NCI-H1436 treated with DMSO at 0.1 percent for 48 hours (cell line): ENCODE measurements at places on chromosomes 6 and 20.
A peak's percentile ranks its signal among the peaks of the same experiment; 100 is the strongest.

DNA sequence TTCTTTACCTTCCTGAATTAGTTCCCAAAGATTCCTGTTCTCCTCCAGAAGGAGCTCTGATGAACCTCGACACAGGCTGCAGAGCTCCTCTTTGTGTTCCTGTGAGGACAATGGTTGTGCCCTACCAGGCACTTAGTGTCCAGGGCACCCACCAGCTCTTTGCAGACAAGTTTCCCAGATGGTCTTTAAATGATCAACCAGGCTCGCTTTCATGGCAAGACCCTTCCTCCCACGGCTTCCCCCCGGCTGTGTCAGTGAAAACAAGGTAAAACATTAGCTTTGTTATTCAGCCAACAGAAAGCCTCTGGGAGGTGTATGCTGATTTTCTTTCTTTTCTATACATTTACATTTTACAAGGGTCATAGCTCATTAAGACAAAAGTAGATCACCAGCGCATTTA is 32.3 kb upstream of the CNKSR3 start:
- no peak for DNase-seq

- DNase-seq: no peak
These were observed 105.6 kb downstream of the ANKS1A start for GRCh38 chr6:34994693-34995092.

- DNase-seq: no peak
These were observed 310.3 kb downstream of the THBS2 start for GRCh38 chr6:168943231-168943905.

DNA sequence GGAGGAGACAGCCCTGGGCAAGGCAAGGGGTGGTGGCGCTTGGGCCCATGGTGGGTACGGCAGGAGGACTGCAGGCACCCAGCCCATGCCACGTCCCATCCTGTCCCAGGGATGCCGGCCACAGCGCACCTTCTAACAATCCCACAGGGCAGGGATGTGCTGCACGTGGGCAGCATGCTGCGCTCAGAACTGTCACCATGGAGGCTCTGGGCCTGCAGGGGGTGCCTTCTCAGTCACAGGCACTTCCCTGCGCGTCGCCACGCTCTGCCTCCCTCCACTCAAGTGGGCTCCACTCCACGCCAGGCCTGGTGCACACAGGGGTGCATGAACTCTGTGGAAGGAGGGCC is 2.4 kb downstream of the CABLES2 start:
- no peak for DNase-seq

DNA sequence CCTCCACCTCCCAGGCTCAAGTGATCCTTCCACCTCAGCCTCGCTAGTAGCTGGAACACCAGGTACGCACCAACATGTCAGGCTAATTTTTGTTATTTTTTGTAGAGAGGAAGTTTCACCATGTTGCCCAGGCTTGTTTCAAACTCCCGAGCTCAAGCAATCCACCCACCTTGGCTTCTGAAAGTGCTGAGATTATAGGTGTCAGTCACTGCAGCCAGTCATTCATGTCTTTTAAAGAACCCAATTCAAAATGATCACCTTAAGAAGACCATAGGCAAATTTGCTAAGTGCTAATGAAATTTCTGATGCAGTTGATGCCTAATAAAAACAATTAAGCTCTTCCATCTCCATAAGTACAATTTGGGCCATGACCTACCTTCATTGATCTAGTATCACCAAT is 2.6 kb upstream of the VNN2 start:
- no peak for DNase-seq

DNA sequence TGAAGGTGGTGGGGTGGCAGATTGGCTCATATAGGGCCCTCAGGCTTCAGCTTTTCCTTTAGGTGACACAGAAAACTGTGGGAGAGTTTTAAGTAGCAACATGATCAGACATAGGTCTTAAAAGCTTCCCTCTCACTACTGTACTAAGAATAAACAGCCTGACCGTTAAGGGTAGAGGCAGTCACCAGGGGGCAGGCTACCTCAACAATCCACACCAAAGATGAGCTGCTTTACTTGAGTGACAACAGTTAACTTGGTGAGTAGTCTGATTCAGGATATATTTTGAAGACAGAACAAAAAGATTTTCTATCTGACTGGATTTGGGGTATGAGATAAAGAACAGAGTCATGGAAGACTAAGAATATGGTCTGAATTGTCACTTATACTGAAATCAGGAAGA is 193.1 kb upstream of the SHLD1 start:
- DNase-seq: no peak

GRCh38 chr20:7897781-7898364 is 42.4 kb downstream of the HAO1 start:
- DNase-seq: no peak

GRCh38 chr20:64069614-64070243 is 6.7 kb downstream of the TCEA2 start:
- DNase-seq: no peak

- DNase-seq: no peak
These were observed 43.0 kb upstream of the CCR6 start for GRCh38 chr6:167079853-167080297.

DNA sequence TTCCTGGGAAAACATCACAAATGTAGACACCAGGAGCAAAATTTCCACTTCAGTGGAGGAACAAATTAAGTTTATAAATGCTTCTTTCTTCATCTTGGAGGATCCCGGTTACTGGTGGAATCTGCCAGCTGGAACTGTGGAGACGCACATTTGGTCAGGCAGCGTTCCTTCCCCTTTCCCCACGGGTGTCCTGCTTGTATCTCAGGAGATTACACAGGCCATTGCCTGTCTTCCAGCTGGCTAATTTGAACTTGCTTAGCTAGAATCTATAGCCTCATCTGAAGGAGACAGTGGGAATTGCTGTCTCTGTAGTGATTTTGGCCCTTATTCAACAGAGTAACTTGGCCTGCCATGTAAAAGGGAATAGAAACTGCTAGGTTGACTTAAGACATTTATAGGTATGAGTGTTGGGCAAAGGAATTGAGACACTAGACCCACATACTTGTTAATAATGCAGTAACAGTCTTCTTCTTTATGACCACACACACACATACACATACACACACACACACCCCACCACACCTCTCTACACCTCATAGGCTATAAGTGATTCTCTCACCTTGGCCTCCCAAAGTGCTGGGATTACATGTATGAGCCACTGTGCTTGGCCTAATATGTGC is 34.4 kb downstream of the TSBP1 start:
- no peak for DNase-seq

DNA sequence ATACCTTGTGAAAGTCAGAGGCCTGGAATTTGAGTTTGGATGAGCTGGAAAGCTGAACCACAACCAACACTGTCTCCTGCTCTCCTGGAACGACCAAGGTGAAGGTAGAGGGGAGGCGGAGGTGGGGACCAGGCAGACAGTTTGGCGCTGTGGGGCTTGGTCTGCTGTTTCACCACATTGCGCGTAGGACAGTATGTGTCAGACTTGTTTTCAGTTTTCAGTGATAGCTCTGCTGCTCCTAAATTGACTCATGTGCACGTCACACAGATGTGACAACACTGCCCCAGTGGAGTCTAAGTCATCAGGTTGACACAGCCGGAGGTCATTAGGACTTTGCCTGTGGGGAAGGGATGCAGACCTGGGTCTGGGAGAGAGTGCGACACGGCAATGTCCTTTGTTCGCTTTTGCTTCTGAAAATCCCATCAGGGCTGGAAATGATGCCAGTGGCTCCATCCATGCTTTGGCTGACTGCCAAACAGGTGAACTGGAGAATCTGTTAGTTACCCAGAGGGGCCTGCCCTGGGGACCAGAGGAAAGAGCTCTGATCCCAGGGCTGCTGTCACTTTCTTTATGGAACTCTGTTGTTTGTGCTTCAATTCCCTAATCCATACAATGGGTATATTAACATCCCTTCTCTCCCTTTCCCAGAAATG is 255.5 kb downstream of the CDC5L start:
- no peak for DNase-seq

DNA sequence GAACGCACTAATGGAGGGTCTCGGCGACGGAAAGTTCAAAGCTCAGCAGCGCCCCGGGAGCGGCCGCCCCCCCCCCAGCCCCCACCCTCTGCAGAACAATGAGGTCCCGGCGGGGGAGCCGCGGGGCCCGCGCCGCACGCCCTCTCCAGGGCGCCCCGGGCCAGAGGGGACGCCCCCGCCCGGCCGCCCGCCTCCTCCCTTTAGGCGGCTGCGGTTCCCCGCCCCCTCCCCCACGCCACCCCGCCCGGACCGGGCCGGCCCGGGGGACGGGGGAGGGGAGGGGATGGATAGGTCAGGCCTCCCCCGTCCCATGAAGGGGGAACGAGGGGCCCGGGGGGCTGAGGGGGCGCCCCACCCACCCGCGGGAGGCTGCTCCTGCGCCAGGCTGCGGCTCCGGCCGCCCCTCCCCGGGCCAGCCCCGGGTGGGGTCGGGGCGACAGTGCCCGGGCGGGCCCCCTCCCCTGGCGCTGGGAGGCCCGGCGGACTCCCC is 1.5 kb downstream of the NOL4L start:
- DNase-seq: no peak

DNA sequence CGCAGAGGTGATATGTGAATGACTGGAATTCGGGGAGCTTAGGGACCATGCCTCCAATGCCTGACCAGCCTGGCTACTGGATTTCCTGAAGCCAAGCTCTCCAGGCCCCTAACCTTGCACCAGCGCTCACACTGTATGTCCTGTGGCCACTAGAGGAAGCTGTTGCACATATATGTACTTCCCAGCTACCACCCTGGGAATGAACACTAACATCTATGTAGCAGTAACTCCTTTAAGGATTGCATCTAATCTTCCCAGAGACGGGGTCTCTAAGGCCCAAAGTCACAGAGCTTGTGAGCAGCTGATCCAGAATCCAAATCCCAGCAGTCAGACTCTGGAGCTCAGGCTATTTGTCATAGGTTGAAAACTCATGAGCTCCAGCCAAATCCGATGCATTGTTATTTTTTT is 20.4 kb upstream of the BPIFB1 start:
- no peak for DNase-seq

GRCh38 chr6:30686009-30686907 is at the start of gene PPP1R18:
PPP1R18 (minus strand) TSS chr6:30686645; CDS start chr6:30686018, 627 bp downstream.
- DNase-seq: no peak

GRCh38 chr6:77880501-77880900 is 227.7 kb downstream of the MEI4 start:
- DNase-seq: no peak

GRCh38 chr20:16553101-16553500 is 20.1 kb downstream of the KIF16B start:
- DNase-seq: no peak

- no peak for DNase-seq
These were observed 577 bp upstream of the LRRC1 start for GRCh38 chr6:53794137-53794719.

- no peak for DNase-seq
These were observed 60.1 kb upstream of the PTPRK start for GRCh38 chr6:128580224-128581110.

DNA sequence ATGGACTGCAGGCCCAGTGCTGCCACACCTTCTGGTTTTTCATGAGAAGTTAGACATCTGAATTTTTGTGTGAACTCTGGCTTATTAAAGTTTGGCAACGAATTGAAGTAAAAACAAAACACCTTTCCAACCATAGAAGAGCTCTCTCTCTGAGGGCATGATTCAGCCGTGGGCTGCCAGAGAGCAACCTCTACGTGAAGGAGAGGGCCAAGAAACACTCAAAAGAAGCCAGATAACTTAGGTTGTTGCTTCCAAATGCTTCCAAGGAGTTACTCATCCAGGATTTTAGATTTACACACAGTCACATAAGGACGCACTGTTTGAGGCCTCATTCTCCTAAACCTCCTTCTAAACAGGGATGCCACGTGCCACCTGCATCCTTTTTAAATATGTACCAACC is 65.5 kb downstream of the NRN1 start:
- no peak for DNase-seq

DNA sequence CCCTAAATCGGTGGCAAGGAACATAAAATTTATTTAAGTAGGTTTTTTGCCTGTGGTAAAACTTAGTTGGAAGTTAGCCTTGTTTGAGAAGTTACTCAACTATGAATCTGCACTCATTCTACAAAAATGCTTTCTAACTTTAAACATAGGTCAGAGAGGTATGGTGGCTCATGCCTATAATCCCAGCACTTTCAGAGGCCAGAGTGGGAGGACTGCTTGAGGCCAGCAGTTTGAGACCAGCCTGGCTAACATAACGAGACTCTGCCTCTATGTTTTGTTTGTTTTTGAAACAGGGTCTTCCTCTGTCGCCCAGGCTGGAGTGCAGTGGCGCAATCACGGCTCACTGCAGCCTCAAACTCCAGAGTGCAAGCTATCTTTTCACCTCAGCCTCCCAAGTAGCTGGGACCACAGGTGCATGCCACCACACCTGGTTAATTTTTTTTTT is 16.2 kb downstream of the USP49 start:
- DNase-seq: no peak

GRCh38 chr6:167762259-167762962 is 64.3 kb upstream of the AFDN start:
- DNase-seq: no peak

GRCh38 chr20:57131077-57131476 is 135.4 kb downstream of the BMP7 start:
- DNase-seq: no peak

- no peak for DNase-seq
These were observed 39.4 kb upstream of the RFPL4B start for GRCh38 chr6:112307707-112308106.

- DNase-seq: no peak
These were observed 83.7 kb upstream of the ZFP64 start for GRCh38 chr20:52275181-52275691.

GRCh38 chr6:139903411-139904157 is 529.1 kb upstream of the CITED2 start:
- no peak for DNase-seq

DNA sequence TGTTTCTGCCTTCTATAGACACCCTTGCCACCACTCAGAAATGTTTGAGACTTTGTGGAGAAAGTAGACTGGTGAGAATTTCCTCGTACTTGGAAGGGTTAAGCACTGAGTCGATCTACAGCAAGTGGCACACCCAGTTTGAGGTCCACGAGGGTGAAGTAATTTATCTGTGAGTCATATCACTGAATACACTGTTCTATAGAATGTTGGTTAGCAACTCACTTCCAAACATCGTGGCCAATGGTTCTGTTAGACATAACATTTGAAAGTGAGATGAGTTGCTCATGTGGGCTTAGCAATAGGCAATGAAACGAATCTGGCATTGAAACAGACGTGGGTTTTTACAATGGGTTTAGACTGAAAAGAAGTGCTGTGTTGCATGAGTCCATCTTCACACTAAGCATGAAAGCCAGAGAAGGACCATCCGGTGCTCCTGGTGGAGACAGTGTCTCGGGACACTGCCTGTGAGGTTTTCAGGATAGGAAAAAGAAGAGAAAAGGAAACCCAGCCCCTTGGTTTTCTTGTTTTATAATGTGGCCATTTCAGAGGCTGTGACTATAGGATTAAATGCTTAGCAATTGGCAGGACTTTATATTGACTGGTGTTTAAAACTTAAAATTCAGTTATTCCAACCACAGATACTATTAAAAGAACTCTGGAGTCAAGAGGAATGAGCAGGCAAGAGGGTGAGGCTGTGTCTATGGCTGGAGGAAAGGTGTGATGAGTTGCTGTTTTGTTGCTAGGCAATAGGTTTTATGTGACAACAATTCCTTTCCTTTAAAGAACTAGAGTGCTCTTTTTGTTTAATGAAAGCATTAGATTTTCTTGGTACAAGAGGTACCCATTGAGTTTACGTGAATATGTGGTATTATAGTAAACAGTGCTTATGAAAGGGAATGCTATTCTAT is 31.0 kb upstream of the EZR start:
- peak; percentile 42 for DNase-seq
